CD4-positive, alpha-beta T cell treated with Interleukin-21 for 1 hour (primary cell): ENCODE measurements at places on chromosomes 7 and 10.

DNA sequence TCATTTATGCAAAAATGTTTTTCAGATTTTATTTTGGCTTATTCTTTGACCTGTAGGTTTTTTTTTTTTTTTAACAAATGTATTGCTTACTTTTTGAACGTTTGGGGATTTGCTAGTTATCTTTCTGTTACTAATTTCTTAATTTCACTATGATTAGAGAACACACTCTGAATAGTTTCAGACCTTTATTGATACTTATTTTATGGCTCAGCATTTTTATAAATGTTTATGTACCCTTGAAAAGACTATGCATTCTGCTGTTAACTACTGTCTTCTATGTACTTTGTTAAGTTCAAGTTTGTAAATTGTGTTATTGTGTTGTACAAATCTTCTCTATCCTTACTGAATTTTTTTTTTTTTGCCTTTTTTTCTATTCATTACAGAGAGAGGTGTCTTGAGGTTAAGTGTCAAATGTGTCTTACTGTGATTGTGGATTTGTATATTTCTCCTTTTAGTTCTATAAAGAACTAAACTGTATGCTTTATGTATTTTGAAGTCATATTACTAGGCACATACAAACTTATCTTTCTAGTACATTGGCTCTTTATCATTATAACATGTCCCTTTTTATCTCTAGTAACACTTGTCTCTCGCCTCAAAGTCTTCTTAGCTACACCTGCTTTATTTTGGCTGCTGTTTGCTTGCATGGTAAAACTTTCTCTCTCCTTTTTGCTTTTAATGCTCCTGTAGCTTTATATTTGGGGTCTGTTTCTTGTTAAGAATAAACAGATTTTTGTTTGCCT is 8.1 kb downstream of the MKLN1 start:
- DNase-seq = no peak

DNA sequence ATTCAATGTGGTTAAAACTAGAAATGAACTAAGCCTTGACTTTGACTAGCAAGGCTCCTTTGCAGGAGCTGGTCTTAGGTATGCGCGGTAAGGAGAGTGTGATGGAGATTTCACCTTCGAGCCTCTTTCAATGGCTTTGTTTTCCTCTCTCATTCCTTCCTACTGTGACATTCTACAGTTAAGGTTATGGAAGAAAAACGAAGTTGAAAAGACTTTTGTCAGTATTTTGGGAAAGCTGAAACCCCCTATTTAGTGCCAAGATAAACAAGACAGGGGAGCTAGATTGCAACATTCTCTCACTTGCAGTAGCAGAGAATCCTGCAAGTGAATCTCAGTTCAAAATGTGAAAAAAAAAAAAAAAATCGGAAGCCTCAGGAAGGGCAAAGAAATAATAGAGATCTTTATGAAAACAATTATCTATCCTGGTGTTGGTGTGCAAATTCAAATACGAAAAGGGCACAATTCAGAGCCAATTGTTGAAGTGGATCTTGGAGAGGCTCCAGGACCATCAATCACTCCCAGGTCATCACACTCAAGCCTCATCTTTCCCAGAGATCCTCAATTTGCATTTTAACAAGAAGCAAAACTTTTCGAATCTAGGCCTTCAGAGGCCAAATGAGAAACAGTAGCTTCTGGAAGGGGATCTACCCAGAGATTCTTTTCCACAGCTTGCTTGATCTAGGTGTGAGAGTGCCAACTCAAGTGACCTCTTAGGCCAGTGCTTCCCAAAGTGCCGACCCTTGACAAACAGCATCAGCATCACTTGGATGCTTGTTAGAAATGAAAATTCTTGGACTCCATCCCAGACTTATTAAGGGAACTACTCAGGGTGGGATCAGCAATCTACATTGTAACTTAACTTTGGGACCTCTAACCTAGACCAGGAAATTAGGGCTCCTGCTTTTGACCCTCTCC is 163.8 kb downstream of the INHBA start:
- DNase-seq = no peak

DNA sequence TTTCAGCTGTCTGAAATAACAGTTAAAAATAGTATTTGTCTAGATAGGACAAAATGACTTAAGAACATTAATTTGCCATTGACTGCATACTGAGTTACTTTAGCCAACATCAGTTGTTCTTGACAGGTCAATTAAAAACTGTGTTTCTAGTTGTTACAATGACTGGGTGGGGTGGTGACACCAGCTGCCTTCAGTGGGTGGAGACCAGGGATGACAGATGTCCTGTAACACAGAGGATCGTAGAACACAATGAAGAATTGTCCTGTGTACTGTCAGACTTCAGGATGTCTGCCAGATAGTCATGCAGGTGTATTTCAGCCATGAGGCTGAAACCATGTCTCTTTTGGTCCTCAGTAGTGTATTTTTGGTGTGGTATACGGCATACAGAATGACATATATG is 24.4 kb downstream of the TRUB1 start:
- DNase-seq = no peak

- peak; percentile 51 for DNase-seq
Observed at GRCh38 chr7:28408960-28409715, 3.2 kb upstream of the CREB5 start.

GRCh38 chr7:40346554-40346953 is 211.7 kb downstream of the SUGCT start:
- DNase-seq = no peak
